ENCODE measurements at places on chromosomes 3 and 15. TPM values are rescaled to one million over a fixed set of nuclear protein-coding genes. Genes with fewer than 3 reads are reported as not detected.
A peak's percentile ranks its signal among the peaks of the same experiment; 100 is the strongest.

- DNase-seq, result no peak
- no peaks in the 10 kb centered on the region for H3K27me3 ChIP-seq
- H3K27ac ChIP-seq, result no peak overlapping the region
These were observed 132.0 kb downstream of the EEFSEC start for GRCh38 chr3:128285042-128285966.

Gene ITIH4
- 9.5 TPM for total RNA-seq

Gene GPR176
- total RNA-seq, result 10.9 TPM

DNA sequence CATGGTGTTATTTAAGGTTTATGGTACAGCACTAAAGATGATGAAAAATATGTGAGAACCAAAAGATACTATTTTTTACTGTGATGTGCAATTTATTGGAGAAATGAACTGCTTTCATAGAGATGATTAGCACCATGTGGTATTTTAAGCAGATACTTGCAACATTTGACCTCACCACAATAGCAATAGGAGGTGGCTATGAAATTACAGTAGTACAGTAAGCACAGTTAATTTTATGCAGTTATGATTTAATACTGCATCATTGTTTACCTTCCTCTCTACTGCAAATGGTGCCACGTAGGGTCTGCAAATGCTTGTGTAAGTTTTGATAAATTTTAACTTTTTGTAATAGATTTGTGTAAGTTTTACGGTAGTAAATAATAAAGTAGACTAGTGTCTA is 14.0 kb downstream of the PYGO1 start:
- no peak overlapping the region for H3K27ac ChIP-seq
- no peaks in the 10 kb centered on the region for H3K27me3 ChIP-seq
- H3K4me1 ChIP-seq, result no peaks in the 10 kb centered on the region
- no peaks in the 10 kb centered on the region for H3K36me3 ChIP-seq
- H3K4me3 ChIP-seq, result no peak overlapping the region

- H3K27ac ChIP-seq, result no peak overlapping the region
- no peaks in the 10 kb centered on the region for H3K4me1 ChIP-seq
- H3K36me3 ChIP-seq, result no peaks in the 10 kb centered on the region
These were observed 230.9 kb downstream of the XXYLT1 start for GRCh38 chr3:195040094-195040493.

DNA sequence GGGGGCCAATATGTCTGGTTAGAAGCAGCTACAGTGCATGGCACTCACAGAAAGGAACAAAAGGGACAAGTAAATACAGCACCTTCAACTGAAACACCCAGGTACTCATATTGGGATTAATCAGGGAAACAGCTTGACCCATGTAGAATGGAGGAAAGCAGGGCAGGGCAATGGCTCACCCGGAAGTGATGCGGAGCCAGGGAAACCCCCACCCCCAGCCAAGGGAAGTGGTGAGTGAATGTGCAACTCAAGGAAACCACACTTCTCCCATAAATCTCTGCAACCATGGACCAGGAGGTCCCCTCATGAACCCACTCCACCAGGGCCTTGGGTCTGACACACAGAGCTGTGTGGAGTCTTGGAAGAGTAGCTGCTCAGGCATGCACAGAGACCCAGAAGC is 117.1 kb downstream of the MTHFS start:
- no peaks in the 10 kb centered on the region for H3K27me3 ChIP-seq
- no peaks in the 10 kb centered on the region for H3K4me1 ChIP-seq
- no peaks in the 10 kb centered on the region for H3K36me3 ChIP-seq
- no peak for DNase-seq

GRCh38 chr3:65549626-65549959 is 489.1 kb downstream of the MAGI1 start:
- peaks cover 14% of the 10 kb centered on the region for H3K27me3 ChIP-seq
- no peaks in the 10 kb centered on the region for H3K4me1 ChIP-seq
- H3K27ac ChIP-seq, result peak overlapping the region; percentile 67
- H3K36me3 ChIP-seq, result no peaks in the 10 kb centered on the region
- no peak for DNase-seq

Gene A4GNT
- total RNA-seq, result not detected

GRCh38 chr15:25587616-25588340 is 149.0 kb upstream of the UBE3A start:
- H3K4me1 ChIP-seq, result no peaks in the 10 kb centered on the region
- no peaks in the 10 kb centered on the region for H3K27me3 ChIP-seq

GRCh38 chr15:89912145-89912673 is 543 bp downstream of the ARPIN start:
- no peaks in the 10 kb centered on the region for H3K27me3 ChIP-seq
- H3K4me1 ChIP-seq, result peaks cover 9% of the 10 kb centered on the region
- H3K36me3 ChIP-seq, result no peaks in the 10 kb centered on the region
- DNase-seq, result peak; percentile 74

DNA sequence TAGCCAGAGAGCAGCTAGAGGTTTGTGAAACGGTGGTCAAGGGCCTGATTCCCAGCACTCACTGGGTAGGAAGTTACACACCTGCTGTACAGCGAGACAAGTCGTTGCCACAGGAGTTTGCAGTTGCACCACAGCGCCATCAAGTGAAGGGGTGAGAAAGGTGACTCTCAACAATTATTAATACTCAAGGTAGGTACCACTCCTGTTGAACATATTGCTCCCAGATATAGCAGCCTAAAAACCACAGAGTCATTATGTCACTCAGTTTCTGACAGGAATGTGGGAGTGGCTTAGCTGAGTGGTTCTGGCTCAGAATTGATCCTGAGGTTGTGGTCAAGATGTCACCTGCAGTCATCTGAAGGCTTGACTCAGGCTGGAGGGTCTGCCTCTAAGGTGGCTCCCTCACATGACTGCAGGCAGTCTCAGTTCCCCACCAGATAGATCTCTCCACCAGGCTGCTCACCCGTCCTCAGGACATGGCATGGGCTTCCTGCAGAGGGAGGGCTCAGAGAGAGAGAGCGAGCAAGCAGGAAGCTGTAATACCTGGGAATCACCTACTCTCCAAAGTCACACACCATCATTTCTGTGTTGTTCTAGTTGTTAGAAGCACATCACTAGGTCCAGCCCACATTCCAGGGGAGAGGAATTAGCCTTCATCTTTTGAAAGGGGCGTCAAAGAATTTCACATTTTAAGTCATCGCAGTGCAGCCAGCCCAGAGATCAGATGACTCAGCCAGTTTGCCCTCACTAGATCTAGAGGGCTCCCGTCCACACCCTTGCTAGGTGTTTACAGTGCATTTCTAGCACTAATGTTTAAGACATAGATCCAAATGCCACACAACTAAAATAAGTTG is 17.0 kb upstream of the ANO10 start:
- no peaks in the 10 kb centered on the region for H3K27me3 ChIP-seq
- peak; percentile 73 for DNase-seq
- H3K36me3 ChIP-seq, result no peaks in the 10 kb centered on the region
- H3K27ac ChIP-seq, result no peak overlapping the region
- no peak overlapping the region for H3K4me3 ChIP-seq

DNA sequence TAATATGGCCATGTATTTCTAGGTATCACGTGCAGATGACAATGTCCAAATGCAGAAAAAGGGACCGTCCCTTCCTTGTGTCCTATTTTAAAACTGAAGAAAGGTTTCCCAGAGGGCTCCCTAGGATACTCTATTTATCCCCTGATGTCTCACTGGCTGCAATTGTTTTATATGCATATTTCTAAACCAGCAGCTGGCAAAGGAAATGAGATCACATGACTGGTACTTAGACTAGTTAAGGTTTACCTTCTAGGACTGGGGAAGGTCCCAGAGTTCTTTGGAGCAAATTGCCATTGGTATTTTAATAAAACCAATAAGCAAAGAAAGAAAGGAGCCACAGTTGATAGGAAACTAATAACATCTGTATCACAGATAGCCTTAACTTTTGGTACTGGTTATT is 29.5 kb downstream of the GTF2E1 start:
- H3K36me3 ChIP-seq, result no peaks in the 10 kb centered on the region
- DNase-seq, result no peak
- no peaks in the 10 kb centered on the region for H3K27me3 ChIP-seq
- H3K27ac ChIP-seq, result no peak overlapping the region
- peaks cover 6% of the 10 kb centered on the region for H3K4me1 ChIP-seq

DNA sequence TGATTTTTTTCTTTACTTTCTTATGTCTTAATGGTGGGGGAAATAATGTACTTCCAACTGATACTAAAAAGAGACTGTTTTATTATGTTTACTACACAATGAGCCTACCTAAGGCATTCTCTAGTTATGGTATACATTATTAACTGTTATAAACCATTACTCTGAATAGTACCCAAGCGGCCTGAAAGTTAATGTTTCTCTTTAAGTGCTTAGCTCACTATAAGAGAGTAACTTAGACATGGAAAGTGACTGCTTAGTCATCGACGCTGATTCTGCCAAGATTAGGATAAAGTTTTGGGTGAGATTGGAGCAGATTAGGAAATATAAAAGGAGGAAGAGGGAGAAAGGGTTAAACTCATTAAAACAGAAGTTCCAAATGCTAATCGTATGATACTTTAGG is 365.0 kb downstream of the NLGN1 start:
- DNase-seq, result no peak
- no peaks in the 10 kb centered on the region for H3K36me3 ChIP-seq
- H3K4me1 ChIP-seq, result no peaks in the 10 kb centered on the region
- no peak overlapping the region for H3K4me3 ChIP-seq

GRCh38 chr3:81022339-81022738 is 739.1 kb downstream of the GBE1 start:
- DNase-seq, result no peak
- no peak overlapping the region for H3K27ac ChIP-seq
- no peaks in the 10 kb centered on the region for H3K27me3 ChIP-seq
- no peaks in the 10 kb centered on the region for H3K36me3 ChIP-seq
- no peak overlapping the region for H3K4me3 ChIP-seq
- no peaks in the 10 kb centered on the region for H3K4me1 ChIP-seq

DNA sequence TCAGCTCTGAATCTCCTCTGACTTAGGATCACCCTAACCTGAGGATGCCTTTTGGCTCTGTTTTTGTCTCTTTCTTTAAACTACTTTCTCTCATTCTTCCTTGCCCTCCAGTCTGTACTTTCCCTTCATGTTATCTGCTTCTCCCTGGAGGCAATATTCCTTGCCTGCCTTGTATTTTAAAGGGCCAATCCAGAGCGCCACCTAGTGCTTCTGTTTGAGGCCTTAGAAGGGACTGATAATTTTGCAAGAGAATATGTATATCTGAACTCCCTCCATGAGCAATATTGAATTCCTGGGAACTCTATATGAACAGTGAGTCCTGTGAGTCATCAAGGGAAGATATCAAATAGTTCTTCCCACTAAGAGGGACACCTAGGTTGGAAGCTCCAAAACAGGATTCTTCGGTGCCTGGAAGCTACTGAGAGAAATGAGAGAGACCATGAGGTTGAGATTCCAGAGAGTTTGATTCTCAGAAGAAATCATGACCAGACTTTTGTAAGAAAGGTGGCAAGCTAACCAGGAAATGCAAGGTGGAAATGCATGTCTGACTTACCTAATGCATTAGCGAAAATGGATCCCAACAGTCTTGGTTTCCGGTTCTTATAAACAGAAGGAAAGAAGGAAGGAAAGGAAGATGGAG is 203.8 kb upstream of the CD96 start:
- no peaks in the 10 kb centered on the region for H3K27me3 ChIP-seq
- no peak overlapping the region for H3K27ac ChIP-seq
- no peak overlapping the region for H3K4me3 ChIP-seq
- no peaks in the 10 kb centered on the region for H3K4me1 ChIP-seq

DNA sequence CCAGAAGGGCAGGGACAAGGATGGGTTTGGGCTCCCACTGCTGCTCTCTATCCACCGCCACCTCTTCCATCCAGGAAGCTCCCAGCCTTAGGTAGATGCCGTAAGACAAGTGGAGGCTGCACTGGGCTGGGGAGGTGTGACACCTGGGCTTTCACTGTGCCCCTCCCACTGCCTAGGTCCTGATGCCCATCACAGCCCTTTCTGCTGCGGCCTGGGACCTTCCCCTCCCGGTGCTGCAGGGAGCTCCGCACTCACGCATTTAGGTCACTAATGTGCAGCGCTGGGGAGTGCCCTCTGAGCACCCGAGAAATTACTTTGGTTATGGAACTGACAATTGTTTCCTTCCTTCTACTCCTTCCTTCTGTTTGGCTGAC is 850 bp downstream of the LTF start:
- no peak overlapping the region for H3K27ac ChIP-seq
- peaks cover 30% of the 10 kb centered on the region for H3K27me3 ChIP-seq
- no peak overlapping the region for H3K4me3 ChIP-seq
- no peaks in the 10 kb centered on the region for H3K4me1 ChIP-seq
- no peak for DNase-seq
- no peaks in the 10 kb centered on the region for H3K36me3 ChIP-seq

DNA sequence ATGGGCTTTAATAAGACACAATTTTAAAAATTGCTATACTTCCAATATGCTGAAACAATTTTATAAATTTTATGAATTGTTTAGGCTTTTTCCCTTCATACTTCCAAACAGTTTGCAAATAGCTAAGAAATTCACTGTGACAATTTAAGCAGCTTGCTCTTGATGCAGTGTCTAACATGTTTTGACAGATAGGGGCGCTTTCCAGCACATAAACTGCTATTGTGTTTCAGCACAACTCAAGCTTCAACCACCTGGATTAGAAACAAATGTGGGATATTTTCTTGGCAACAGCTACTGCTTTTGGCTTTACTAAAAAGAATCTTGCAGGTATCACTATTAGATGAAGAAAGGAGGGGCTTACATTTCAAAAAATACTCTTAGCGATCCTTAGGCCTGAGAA is 565.8 kb upstream of the DPPA4 start:
- H3K27me3 ChIP-seq, result no peaks in the 10 kb centered on the region
- H3K27ac ChIP-seq, result no peak overlapping the region
- H3K36me3 ChIP-seq, result no peaks in the 10 kb centered on the region

Gene TCF12
- total RNA-seq, result 446 TPM

DNA sequence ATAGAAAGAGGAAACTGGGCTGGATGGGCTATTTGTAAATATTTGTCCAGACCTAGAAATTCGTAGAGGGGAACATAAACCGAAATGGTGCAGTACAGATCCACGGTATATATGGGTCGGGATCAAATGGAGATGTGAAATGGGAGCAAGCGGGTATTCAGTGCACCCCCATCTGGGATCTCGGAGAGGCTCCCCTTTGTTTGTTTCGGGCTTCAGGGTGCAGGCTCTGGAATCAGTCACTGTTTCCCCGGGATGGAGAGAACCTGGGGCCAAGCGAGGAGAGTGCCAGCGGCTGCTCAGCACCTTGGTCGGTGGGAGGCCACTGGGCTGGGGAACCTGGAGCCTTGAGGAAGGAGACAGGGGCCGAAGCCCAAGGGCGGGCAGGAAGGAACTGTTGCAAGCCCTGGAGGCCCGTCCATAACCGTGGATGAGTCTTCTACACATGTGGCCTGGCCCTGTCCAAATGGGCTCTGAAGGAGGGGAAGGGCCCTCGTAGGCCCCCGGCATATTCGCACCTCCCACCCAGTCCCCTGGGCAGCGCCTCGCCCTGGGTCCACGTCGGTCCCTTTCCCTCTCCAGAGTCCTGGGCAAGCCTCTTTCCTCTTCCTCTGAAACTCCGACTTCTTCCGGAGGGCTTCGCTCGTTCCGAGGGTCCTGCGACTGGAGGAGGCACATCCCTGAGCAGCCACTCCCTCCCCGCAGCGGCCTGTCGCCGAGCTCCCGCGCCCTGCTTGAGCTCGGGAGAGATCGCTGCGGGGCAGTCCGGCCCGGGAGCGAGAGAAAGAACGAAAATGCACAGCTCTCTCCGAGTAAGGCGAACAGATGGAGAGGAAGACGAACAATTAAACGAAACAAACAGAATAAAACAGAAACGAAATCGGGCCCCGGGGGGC is 3.0 kb downstream of the ISL2 start:
- H3K27me3 ChIP-seq, result peaks cover 100% of the 10 kb centered on the region
- no peaks in the 10 kb centered on the region for H3K36me3 ChIP-seq
- H3K27ac ChIP-seq, result peak overlapping the region; percentile 33
- H3K4me3 ChIP-seq, result peak overlapping the region; percentile 28
